Stimulated activated CD4-positive, alpha-beta T cell treated with anti-CD3 and anti-CD28 coated beads, Interleukin-1b, Interleukin-23, amount 100 ng/mL, for 24 hours (primary cell): ENCODE measurements at places on chromosomes 1 and 21.

DNA sequence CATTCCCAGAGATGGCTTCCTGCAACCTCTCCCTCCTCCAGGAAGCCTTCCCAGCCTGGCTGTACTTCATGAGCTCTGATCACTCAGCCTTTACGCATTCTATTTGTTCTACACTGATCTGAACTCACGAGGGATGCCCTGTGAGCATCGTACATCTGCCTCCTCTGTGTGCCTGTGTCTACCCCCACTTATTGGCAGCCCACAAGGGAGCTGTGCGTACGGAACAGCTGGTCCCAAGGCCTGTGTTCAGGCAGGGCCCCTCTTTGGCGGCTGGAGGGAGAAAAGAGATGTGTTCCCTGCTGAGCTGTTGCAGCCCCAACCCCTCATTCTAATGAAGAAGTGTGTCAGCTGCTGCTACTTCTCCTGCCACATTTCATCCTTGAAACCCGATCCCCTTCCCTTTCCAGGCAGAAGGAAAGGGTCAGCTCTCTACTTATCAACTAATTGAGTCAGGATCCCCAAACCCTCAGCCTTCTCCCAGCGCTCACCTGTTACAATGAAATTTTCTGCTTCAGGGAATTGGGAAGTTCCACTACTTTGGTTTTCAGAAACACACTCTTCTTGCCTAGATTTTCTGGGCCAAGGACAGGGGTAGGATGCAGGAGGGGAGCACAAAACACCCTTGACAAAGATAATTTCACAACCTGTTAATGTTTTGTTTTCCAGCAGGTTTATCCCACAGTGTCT lies 3.2 kb downstream of the INKA2 start:
- DNase-seq: no peak

- DNase-seq: no peak
Observed at GRCh38 chr1:25066256-25066655, 136.2 kb upstream of the RUNX3 start.

- DNase-seq: no peak
Observed at GRCh38 chr1:203239526-203240305, 10.2 kb upstream of the CHIT1 start.

GRCh38 chr1:205706601-205707502 lies 26.5 kb upstream of the SLC45A3 start:
- DNase-seq: no peak

DNA sequence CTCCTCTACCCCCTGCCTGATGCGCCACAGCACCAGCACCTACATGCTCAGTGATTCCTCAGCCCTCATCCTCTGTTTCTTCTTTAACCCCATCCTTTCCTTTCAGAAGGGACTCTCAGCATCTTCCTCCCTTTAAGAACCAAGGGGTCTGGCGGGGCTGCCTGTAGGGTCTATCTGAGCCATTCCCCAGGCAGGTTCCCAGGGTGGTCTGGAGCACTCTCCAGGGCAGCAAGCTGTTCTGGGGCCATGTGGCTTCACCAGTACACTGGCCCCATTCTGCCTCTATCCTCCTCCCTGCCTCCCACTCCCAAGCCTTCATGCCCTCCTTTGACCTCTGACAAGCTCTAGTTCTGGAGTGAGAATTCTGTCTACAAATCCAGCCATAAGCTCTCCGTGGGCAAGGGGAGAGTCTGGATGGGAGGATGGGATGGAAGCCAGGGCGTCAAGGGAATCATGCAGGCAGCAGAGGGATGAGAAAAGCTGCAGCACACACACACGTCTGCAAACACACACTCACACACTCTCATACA lies 10.4 kb downstream of the BATF3 start:
- DNase-seq: no peak
